Activated naive CD8-positive, alpha-beta T cell treated with anti-CD3 and anti-CD28 coated beads, Interleukin-2, amount 10 ng/mL, durations not matched to agents 7 days and 5 days (primary cell): ENCODE measurements at places on chromosomes 5 and 9. TPM values are rescaled to one million over a fixed set of nuclear protein-coding genes. Genes with fewer than 3 reads are reported as not detected.

ZNF346 gene
- 30.7 TPM for total RNA-seq

DNA sequence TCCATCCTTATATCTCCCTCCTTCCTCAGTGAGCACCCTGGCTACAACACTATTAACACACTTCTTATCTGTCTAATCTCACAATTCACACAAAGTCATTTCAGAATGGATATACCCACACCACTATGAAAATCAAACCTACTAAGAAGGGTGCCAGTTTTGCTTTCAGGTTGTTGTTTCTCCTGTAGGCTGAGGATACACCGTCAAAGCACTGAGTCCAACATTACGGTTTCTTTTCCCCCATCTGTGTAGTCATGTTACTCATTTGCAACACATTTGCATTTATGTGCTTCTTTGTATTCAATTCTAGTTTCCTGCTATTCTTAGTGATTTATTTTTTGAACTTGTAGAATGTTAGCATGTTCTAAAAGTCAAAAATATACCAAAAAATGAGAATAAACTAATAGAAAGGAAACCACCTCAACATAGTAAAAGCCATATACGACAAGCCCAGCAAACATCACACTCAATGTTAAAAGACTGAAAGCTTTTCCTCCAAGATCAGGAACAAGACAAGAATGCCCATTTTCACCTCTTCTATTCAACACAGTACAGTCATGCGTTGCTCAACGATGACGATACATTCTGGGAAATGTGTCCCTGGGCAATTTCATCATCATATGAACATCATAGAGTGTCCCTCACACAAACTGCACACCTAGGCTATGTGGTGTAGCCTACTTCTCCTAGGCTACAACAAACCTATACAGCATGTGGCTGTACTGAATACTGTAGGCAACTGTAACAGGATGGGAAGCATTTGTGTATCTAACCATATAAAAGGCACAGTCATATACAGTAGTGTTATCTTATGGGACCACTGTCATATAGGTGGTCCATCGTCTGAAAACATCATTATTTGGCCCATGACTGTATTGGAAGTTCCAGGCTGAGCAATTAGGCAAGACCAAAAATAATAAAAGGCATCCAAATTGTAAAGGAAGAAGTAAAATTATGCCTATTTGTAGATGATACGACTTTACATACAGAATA lies 6.3 kb downstream of the ROR2 start:
- H3K27me3 ChIP-seq = peaks cover 52% of the 10 kb centered on the region
- H3K36me3 ChIP-seq = no peaks in the 10 kb centered on the region
- no peaks in the 10 kb centered on the region for H3K4me1 ChIP-seq
- DNase-seq = no peak

CCDC192 gene
- total RNA-seq = not detected

- no peak overlapping the region for H3K27ac ChIP-seq
- H3K27me3 ChIP-seq = peaks cover 27% of the 10 kb centered on the region
- peak overlapping the region; percentile 84 for H3K4me3 ChIP-seq
- H3K36me3 ChIP-seq = no peaks in the 10 kb centered on the region
- H3K4me1 ChIP-seq = peaks cover 1% of the 10 kb centered on the region
Measured at GRCh38 chr5:139787568-139788293, 7.9 kb upstream of the PSD2 start.

- H3K4me1 ChIP-seq = no peaks in the 10 kb centered on the region
- H3K4me3 ChIP-seq = no peak overlapping the region
- no peak overlapping the region for H3K27ac ChIP-seq
- H3K27me3 ChIP-seq = peaks cover 2% of the 10 kb centered on the region
- no peak for DNase-seq
Measured at GRCh38 chr5:130526708-130527107, 622.4 kb downstream of the CHSY3 start.

DNA sequence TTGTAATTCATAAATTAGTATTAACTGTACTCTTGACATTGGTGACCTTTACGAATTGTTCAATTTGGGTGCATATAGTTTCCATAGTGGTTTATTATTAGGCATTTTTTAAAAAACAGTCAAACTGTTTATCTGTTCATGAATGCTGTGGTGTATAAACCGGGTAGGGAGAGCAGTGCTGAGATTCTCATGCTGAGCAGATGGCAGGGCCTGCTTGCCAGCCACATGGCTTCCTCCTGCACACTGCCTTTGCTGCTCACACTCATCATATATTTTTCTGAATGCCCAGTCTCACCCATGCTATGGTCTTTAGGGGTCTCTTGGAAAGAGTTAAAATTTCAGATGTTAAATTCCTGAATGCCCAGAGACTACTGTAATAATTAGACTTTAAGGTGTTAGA lies 40.8 kb downstream of the NNT start:
- no peak overlapping the region for H3K27ac ChIP-seq
- peaks cover 25% of the 10 kb centered on the region for H3K36me3 ChIP-seq
- no peak for DNase-seq
- H3K27me3 ChIP-seq = no peaks in the 10 kb centered on the region
- no peak overlapping the region for H3K4me3 ChIP-seq

DNA sequence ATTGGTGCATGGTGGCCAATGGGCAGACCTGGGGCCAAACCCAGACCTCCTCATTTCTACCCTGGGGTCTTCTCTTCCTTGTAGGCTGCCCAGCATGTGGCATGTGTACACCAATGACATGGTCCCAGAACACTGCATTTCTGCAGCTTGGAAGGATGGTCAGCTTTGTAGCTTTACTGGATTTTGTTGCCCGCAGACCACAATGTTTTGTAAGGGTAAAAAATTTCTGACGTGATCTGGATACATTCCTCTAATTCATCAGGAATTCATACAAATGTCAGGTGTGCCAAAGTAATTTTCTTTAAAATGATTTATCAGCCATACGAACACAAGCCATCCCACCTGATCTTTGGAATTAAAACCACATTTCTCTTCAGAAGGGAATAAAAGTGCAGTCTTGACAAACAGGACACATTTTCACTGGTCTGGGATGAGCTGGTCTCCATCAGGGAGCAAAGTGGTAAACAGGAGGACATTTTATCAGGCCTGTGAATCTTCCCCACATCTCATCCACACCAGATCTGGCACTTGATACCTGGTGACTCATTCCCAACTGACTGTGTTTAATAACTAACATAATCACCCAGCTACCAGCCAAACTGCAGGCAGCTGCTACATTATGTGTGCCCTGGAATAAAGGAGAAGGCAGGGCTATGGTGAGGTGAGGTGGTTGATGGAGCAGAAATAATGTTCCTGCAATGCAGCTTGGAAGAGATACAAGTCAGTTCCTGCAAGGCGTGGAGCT lies 103.9 kb downstream of the SPOCK1 start:
- no peaks in the 10 kb centered on the region for H3K4me1 ChIP-seq
- no peak overlapping the region for H3K27ac ChIP-seq
- peaks cover 7% of the 10 kb centered on the region for H3K27me3 ChIP-seq
- no peaks in the 10 kb centered on the region for H3K36me3 ChIP-seq
